ENCODE measurements at places on chromosomes 3 and 15. TPM values are rescaled to one million over a fixed set of nuclear protein-coding genes. Genes with fewer than 3 reads are reported as not detected.

Gene PXYLP1
- 6.2 TPM for total RNA-seq

Gene MNS1
- 4.3 TPM for total RNA-seq

Gene AHSG
- total RNA-seq: not detected

Gene ACTC1
- total RNA-seq: not detected

Gene ALG1L2
- total RNA-seq: not detected

Gene CDC25A
- total RNA-seq: 42.4 TPM

Gene P2RY1
- 0.29 TPM for total RNA-seq

Gene MASP1
- 0.07 TPM for total RNA-seq

Gene EXD1
- total RNA-seq: not detected
